ENCODE measurements at places on chromosomes 3 and 15.
A peak's percentile ranks its signal among the peaks of the same experiment; 100 is the strongest.

DNA sequence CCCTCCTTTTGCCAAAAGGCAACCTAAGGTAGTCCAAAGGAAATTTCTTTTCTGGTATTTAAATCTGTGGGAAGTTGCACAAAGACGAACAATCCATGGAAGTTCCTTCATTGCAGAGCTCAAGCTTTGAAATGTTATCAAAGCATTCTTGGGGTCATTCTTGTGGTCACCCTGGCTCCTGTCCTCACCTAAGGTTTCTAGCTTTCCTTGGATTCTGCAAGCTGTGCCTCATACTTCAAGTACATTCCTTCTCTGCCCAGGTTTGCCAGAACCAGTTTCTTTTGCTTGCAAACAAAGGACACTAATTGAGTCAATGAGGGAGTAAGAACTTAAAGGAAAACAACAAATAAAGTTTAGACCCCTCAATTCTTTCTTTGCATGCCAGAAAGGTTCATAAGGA is 329.8 kb upstream of the PDZRN3 start:
- DNase-seq: no peak

- no peak for DNase-seq
These were observed 36.9 kb downstream of the RBPMS2 start for GRCh38 chr15:64738226-64739095.

GRCh38 chr3:164452707-164453106 is 625.6 kb downstream of the SI start:
- no peak for DNase-seq

GRCh38 chr3:166799-167198 is 29.8 kb upstream of the CHL1 start:
- peak; percentile 16 for DNase-seq

- DNase-seq: no peak
These were observed 59.5 kb downstream of the LRRC28 start for GRCh38 chr15:99310745-99311144.
